ENCODE measurements at places on chromosomes 2 and 18.

GRCh38 chr2:205076405-205076804 is 531.1 kb downstream of the PARD3B start:
- no peak for DNase-seq

GRCh38 chr18:41499345-41499744 is 455.7 kb upstream of the PIK3C3 start:
- DNase-seq = no peak

DNA sequence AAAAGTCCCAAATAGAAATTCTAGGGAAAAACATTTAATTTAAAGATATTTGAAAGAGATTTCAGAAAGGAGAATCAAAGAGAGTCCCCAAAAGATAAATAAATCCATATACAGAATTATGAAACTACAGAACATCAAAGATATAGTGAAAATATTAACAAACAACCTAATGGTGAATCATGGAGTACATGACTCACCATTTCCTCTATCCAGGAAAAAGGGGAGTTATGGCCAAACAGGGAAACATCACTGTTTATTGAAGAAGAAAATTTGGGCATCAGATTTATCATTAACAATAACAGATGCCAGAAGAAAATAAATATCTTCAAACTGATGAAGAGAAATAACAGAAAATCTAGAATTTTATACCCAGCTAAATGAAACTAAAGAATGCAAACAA is 448.3 kb downstream of the CDH2 start:
- DNase-seq = no peak

DNA sequence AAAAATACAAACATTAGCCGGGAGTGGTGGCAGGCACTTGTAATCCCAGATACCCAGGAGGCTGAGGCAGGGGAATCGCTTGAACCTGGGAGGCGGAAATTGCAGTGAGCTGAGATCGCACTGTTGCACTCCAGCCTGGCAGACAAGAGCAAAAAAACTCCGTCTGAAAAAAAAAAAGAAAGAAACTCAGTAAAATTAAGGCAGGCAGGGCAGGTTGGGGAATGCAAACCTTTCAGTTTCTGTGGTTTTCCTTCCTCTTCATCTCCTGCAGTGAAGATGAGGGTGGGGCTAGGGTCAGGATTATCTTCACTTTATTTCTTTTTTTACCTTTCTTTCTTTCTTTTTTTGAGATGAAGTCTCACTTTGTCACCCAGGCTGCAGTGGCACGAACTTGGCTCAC is 43.2 kb upstream of the PSME4 start:
- no peak for DNase-seq

DNA sequence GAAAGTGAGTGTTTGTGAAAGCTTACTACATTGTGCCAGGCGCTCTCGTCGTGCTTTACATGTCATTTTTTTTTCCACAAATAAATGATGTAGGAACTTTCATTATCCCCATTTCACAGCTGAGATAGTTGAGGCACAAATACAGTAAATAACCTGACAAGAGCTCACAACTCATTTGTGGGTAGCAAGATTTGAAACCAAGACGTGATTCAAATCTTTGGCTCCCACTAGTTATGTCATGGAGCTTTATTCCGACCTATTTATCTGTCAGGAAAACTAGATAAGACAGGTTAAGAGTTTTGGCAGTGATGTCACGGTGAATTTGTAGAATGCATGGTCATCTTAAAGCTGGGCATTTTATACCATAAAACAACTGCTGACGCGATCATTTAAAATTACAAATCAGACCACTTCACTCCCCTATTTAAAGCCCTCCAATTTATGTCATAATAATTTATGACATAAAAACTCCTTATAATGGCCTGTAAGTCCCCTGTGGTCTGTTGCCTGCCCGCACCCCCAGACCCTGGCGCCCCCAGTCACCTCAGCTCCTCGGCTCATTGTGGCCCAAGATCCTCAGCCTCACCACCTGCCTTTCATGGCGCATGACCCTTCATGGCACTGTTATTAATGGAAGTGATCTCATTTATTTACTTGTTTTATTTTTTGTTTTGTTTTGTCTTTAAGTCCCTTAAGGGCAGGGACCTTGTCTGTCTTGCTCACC is 678 bp upstream of the ZNF24 start:
- DNase-seq = no peak
